Stimulated activated CD8-positive, alpha-beta memory T cell treated with anti-CD3 and anti-CD28 coated beads, Interleukin-15, amount 100 ng/mL, for 48 hours (primary cell): ENCODE measurements at places on chromosomes 13 and 19.

GRCh38 chr19:55259540-55260210, 858 bp upstream of the PPP6R1 start:
- no peak for DNase-seq

DNA sequence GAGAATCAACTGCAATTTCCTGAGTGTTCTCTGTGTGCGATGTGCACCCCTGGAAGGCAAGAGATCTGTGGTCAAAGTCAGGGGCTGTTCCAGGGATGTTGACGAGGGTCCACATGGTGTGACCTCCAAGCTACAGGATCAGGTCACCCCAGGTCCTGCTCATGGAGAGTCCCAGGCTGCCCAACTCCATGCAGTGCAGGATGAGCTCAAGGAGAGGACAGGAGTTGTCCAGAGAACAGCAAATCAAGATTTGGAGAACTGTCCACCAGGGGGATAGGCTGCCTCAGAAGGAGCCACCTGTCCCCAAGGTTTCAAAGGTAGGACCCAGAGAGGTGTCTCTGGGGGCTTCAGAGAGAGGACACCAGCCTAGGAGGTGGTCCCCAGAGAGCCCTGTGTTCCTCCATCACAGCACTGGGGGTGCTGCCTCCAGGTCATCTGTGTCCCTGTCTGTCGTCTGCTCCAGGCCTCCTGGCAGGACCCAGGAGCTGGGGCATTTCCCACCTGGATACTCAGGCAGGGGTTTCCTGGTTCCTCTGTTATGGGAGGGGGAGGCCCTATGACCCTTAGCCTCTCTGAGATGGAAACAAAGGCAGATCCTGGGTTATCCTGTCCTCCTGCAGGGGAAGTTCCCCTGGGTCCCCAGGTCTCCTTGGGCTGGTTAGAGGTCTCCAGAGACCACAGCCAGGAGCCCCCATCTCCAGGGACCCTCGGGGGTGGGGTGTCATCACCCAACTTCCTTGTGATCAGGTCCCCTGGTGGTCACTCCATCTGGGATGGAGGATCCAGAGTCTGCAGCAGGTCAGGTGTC, 2.1 kb upstream of the CEACAM7 start:
- no peak for DNase-seq

- no peak for DNase-seq
Measured at GRCh38 chr13:72530471-72530870, 197.0 kb downstream of the MZT1 start.

DNA sequence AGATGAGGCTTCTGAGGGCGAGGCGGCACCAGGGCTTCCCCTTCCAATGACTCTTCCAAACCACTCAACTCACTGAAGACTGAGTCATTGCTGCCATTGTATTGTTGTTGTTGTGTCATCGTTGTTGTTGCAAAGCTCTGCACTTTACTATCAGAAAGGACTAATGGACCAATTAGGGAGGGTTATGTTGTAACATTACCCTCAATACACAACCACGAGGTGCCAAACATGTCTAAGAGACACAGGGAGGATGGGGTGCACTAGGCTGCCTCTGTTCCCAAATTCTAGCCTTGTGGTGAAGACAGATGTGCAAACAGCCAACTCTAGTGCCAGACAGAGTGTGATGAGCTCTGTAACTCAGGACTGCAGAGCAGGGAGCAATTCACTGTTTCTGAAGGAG, 1075.2 kb downstream of the UQCRFS1 start:
- no peak for DNase-seq
